Activated gamma-delta T cell treated with Interleukin-2 at 50 U/mL for 16 hours (primary cell): ENCODE measurements at places on chromosomes 12 and 14.

GRCh38 chr14:101126731-101127130, 223.2 kb upstream of the RTL1 start:
- no peak for DNase-seq

DNA sequence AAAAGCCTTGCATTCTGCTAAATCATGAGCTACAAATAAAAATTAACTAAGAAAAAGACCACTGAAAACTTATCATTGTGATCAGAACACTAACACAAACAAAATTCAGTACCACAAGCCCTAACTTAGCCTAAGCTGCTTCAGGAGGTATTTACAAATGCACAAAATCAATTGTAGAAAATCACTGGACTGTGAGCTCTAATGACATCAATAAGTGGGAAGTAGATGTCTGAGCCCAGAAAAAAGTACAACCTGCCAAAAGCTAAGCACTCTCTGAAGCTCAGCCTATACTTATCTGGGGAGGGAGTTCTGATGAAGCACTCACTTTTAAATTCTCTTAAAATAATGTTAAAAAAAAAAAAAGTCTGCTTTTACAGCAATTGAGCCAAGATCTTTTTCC, 92.9 kb downstream of the SLCO1B1 start:
- DNase-seq: no peak

GRCh38 chr12:112421363-112421762, 2.6 kb downstream of the PTPN11 start:
- no peak for DNase-seq

DNA sequence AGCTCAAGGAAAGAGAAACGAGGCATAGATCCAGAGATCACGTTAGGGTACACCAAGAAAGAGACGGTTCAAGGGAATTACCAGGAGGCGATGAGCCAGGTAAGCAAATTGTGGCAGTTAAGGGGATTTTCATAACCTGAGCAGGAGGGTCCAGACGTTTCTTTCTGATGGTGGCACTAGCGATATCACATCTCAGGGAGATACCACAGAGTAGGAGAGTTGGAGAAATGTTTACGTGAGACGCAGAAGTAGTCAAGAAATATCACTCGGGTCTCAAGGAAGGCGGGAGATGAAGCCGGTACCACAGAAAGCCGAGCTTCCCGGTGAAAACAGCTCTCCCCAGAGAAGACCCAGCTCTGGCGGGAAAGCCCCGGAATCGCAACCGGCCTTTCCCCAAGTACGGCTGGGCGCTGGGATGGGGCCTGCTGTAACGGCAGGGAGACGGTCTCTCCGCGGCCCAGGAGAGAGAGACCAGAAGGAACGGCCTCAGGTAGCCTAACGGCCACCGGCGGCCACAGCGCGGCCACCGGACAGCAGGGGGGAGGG, 485 bp downstream of the SENP1 start:
- DNase-seq: peak; percentile 36

DNA sequence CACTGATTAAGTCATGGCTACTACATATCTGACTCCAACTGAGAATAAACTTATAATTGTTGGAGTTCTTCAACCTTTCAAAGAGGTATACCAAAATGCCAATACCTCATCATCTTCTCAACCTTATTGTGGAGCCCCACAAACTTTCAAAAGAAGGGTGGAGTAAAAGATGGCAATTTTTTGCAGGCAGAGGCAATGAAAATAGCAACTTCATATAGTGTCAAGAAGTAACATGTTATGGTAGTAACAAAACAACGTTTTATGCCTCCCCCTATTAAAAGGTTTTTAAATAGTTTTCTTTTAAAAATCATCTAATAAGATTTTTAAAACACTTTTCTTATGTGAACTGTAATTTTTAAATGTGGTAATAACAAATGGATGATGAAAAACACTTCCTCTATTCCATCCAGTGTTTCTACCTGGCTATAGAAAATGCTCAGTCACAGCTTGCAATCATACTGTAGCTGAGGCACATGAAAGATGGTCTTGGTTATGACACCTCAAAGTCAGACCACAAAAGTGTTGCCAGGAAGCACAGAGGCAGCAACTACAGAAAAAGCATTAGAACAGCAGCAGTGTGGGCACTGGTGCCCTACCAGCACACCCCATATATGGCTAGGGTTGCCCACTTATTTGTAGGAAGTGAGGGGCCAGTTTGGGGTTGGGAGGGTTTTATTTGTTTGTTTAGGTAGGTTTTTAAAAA, 7.0 kb downstream of the PPP1R12A start:
- peak; percentile 52 for DNase-seq

- DNase-seq: peak; percentile 82
Observed at GRCh38 chr14:21014761-21015190, 10.1 kb downstream of the NDRG2 start.

DNA sequence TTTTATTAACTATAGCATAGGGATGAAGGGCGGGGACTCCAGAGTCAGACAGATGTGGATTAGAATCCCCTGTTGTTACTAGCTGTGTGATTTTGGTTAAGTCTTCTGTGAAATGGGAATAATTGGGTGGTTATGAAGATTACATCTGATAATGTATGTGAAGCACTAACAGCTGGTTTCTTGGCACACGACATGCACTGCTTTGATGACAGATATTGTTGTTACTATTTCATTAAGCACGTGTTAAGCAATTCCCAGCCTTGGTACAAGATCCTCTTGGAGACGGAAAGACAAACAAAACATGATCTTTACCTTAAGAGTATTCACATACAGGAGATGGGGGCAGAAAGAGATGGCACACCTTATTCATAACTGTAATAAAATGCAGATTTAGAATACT, 7.9 kb downstream of the PPFIBP1 start:
- DNase-seq: no peak

DNA sequence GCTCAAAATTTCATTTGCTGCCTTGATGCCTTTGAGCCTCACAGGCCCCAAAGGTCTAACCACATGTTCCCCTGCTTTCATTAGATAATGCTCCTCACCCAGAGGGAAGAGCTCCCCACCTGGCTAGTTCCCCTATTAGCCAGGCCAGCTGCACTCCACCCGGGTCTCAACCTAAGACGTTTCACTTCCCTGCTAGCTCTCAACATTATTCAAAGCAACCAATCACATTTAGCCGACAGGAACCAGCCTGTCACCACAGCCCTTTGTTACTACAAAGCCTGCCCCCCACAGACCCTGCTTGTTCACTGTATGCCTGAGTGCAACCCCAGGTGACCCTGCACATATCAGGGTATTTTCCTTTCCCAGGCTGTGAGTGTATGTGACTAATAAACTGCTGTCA, 78.6 kb downstream of the SLC15A5 start:
- no peak for DNase-seq

GRCh38 chr14:61360796-61361525, 39.6 kb downstream of the PRKCH start:
- DNase-seq: no peak

GRCh38 chr12:29589286-29589820, 91.9 kb upstream of the OVCH1 start:
- no peak for DNase-seq

GRCh38 chr12:91098461-91098860, 12.8 kb downstream of the LUM start:
- DNase-seq: no peak

GRCh38 chr12:127054531-127054930, 1212.4 kb upstream of the TMEM132C start:
- DNase-seq: no peak

DNA sequence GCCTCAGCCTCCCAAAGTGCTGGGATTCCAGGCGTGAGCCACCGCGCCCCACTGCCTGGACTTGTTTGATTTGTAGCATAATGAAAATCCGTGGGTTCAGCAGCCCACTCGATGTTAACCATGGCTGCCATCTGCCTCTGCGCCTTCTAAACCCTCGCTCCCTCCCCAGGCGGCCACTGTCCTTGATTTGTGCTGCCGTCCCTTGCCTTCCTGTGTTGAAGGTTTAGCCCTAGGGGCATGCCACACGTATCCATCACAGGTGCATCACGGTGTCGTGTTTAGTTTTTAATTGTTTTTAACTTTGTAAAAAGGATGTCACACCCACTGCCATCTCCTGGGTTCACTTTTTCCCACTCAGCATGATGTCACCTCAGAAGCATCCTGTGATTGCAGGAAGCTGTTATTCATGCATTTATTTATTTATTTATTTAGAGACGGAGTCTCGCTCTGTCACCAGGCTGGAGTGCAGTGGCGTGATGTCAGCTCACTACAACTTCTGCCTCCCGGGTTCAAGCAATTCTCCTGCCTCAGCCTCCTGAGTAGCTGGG, 24.5 kb upstream of the ULK1 start:
- DNase-seq: no peak

- DNase-seq: no peak
Observed at GRCh38 chr14:20632831-20633691, 8.4 kb downstream of the OR6S1 start.

DNA sequence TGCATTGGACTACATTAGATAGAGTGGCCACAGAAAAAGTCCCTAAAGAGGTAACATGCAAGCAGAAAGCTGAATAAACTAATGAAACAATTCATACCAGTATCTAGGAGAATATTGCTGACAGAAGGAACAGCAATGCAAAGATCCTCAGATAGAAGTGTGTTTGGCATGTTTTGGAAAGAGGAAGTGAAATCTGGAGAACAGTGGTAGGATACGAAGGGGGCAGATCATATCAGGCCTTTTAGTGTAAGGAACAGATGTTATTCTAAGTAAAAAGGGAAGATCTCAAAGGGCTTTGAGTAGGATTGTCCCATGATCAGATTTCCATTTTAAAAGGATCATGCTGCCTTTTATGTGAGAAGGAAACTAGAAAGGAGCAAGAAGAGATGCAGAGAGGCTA, 342.9 kb downstream of the PAWR start:
- DNase-seq: no peak

DNA sequence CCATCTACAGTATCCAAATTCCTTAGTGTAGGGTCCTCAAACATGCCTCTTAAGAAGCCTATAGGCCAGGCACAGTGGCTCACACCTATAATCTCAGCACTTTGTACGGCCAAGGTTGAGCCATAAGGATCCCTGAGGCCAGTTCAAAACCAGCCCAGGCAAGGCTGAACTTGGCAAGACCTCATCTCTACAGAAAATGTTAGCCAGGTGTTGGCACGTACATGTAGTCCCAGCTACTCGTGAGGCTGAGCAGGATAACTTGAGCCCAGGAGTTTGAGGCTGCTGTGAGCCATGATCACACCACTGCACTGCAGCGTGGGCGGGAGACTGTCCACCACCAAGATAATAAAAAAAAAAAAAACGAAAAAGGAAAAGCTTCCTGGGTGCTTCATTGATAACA, 6.8 kb downstream of the CCDC59 start:
- DNase-seq: no peak

- no peak for DNase-seq
Observed at GRCh38 chr12:30067146-30067545, 283.4 kb upstream of the TMTC1 start.

DNA sequence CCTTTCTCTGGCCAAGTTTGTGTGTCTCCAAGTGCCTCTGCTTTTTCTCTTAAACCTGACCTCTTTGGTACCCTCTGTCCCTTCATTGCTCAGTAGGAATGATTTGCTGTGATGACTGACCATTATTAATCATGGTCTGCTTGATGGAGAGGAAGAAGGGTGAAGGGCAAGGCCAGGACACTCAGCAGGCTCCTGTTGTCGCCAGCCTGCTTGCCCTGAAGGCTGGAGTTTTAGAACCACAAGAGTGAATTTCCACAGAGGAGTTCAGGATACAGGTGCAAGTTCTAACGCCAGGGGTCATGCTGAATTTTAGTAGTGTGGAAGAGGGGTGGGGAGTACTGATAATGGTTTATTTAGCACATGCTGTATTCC, 2.8 kb upstream of the ITGA5 start:
- no peak for DNase-seq

DNA sequence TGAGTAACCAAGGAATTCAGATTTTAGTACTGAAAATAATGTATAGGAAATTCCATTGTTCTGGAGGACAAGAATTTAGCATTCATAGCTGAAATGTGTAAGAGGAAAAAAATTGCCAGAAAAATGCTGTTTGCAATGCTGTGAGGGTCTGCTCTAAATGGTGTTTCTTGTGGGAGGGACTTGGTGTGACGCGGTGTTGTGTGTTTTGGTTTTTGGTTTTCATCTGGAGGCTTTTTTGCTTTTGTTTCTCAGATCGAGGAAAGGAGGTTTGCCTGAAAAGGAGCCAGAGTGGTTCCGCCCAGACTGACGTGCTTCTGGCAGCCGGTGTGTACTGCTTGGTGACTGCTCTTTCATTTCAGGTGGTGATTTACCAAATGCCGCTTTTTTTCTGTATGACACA, 211.8 kb upstream of the HMGA2 start:
- DNase-seq: no peak

GRCh38 chr14:73248108-73248868, 11.0 kb downstream of the PAPLN start:
- DNase-seq: no peak

DNA sequence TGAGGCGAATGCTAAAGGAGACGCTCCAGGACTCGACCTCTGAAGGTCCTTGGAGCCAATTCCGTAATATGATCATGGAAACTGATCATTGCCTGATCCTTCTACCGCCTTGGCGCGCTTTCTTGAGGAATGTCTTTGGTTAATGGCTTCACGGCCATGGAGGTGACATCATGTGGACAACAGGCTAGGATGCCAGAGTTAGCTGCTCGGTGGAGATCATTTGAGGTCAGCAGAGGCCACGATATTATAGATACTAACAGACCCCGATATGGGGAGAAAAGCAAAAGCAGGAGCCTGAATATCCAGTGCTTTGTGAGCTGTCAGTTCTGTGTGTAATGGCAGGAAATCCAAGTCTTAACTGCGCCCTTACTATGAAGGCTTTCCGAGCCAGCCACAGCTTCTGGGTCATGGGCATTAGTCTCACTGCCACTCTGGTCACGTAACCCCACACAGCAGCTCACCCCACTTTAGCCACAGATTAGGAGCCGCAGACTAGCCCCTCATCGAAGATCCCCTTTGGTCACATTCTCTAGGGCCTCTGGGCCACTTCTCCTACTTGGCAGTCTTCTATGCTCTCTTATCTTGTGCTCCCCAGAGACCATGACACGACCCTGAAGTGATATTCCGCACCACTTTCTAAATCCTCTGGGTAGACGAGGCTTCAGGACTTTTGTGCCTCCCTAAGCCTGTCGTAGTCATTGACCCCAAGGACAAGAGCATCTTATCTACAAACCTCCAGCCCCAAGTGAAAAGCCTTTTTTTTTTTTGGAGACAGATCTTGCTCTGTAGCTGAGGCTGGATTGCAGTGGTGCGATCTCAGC, 724 bp upstream of the CS start:
- DNase-seq: no peak

DNA sequence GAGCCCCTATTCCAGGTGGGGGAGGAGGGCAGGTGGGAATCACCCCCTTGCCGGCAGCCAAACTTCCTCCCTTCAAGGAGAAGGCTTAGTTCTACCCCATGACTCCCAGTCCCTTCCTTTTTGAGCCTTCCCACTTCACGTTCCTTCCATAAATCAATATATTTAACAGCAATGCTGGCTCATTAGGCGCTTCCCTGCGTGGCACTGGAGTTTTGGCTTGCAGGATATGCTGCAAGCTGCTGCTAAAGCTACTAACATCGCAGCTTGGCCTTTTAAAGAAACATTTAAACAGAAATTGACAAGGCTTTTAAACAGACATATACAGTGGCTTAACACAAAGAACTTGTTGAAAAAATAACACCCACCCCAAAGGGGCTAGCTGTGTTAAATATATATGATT, 308.0 kb upstream of the FKBP4 start:
- DNase-seq: no peak

- DNase-seq: no peak
Observed at GRCh38 chr12:83629931-83630330, 943.2 kb downstream of the TMTC2 start.
